ENCODE measurements at places on chromosomes 6 and 20.
A peak's percentile ranks its signal among the peaks of the same experiment; 100 is the strongest.

DNA sequence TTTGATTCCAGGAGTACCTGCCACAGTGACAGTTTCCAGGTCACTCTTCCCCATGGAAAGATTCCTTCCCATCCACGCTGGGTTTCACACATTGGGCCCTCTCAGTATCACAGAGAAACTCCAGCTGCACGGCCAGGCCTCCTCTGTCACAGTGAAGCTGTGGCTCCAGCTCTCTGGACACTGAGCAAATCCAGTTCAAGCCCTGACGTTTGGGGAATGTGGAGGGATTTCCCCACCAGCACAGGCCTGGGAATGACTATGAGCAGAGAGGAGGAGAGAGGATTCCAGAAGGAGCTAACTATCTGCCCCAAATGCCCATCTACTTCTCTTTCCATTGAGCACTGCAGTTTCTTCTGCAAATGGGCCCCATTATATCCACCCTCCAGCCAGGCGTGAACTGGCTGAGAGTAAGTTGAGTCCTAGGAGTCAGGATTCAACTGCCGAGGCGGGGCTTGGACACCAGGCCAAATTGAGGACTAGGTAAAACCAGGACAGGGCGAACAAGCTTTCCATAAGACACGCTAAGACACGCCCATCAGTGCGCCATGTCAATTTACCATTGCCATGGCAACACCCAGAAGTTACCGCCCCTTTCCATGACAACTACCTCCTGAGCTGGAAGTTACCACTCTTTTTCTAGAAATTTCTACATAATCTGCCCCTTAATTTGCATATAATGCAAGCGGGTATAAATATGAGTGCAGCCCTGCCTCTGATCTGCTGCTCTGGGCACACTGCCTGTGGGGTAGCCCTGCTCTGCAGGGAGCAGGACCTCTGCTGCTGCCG, 9.2 kb upstream of the BNIP5 start:
- no peak for DNase-seq

DNA sequence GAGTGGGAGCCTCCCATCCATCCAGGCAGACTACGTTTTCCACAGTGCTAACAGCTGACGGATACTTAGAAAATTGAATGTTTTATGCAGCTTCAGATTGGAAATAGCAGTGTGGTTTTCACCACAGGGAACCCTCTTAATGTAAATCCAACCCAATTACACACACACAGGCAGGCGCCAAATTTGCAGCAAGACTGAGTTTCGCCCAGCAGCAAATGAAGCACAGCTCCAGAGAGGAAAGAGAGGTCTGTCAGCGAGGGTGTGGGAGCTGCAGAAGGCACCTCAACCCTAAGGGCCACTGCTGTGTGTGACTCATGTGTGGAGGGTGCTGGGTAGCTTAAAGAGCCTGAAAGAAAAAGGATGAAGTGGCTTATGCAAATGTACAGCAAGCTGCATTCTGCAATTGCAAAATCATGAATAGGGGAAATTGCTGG, 365.7 kb downstream of the MAFB start:
- DNase-seq: no peak

DNA sequence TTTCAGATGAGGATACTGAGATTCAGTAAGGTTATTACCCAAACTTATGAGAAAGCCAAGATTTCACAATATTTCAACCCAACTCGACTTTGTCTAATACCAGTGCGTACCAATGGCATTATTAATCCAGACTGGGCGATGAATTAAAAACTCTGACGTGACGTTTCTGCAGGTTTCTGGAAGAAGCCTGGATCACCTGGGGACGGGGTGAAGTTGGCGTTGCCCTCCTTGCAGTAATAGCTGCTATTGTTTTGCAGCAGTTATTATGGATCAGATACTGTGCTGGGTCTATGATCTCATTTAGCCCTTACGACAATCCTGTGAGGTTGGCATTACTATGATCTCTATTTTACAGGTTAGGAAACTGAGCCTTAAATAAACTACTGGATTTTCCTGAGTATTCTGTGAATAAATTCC, 569 bp upstream of the CDC5L start:
- DNase-seq: no peak

DNA sequence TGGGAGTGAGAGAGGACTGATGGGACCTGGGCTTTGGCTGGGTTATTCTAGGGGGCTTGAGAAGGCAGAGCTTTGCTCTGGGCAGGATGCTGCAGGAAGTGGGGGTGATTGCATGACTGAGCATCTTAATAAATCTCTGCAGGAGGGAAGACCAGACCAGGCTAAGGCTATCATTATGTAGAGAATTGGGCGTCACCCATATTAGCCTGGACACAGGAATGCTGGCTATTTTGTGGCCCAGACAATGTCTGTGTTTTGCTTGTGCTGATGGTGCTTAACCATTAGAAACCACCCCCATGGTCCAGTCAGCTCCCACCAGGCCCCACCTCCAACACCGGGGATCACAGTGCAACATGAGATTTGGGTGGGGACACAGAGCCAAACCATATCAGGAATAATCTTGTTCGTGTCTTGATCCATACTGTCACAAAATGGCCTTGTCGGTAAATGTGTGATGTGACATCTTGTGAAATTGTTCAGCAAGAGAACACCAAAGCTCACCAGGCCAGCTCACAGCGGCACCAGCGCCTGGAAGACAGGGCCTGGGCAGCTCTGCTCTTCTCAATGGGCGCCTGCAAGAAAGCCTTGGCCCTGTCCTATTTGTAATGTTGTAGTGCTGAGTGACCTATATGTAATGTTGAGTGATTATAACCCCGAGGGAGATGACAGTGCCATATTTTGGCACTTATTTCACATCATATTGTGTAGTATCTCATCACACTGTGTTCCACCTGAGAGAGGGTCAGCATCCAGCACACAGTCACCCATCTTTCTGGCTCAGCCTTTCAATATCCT, 211.8 kb downstream of the QKI start:
- peak; percentile 37 for DNase-seq

DNA sequence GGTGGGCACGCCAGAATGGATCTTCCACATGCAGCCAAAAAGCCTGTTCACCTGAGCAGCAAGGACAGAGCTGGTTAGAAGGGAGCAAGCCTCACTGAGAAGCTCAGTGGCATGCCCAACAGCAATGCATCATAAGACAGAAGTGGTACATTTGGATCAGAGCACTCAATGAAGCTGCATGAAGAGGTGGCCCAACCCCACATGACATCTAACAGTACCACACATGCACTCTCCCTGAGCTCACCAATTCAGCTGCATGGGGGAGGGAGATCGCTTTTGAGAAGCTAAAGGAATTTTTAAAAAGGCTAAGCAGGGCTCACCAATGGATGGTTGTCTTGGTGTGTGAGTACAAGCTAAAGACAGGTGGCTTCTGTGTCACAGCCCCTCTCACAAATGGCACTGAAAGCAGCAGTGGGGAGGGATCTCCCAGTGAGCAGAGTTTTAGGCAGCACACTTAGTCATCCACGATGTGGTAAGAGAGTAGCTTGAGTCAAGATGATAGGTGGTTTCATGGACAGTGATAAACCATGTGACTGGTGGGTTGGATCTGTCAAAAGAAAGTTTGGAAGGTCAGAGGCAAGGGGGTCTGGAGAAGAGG, 166.6 kb upstream of the TAB2 start:
- DNase-seq: no peak

DNA sequence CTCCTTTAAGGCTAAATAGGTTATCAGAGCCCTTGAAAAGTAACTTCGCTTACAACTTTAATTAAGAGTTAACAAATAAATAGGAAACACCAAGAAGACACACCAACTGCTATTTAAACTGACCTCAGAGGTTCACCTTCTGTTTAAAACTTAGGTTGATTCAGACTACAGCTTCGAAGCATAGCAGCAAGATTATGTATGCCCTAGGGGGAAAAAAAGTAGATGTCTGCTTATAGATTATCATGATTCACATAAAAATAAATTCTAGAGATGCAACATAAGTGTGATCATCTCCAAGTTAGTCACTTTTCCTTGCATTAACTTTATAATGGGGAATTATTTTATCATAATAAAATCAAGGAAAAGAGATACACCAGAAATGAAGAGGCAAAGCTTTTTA, 8.9 kb downstream of the PNISR start:
- no peak for DNase-seq

DNA sequence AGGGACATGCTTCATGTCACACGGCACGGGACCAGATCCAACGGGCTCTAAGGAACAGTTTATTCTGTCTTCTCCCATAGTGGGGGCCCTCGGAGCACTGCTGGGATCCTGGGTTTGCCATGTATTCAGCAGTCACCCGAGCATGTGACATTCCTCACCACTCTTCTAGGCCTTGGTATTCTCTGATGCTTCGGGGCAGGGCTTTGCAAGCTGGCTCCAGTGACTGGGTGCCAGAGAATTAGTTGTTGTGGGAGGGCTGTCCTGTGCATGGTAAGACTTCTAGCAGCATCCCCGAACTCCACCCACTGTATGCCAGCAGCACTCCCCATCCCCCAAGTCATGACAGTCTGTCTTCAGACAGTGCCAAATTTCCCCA, 5.4 kb downstream of the CCN5 start:
- no peak for DNase-seq

DNA sequence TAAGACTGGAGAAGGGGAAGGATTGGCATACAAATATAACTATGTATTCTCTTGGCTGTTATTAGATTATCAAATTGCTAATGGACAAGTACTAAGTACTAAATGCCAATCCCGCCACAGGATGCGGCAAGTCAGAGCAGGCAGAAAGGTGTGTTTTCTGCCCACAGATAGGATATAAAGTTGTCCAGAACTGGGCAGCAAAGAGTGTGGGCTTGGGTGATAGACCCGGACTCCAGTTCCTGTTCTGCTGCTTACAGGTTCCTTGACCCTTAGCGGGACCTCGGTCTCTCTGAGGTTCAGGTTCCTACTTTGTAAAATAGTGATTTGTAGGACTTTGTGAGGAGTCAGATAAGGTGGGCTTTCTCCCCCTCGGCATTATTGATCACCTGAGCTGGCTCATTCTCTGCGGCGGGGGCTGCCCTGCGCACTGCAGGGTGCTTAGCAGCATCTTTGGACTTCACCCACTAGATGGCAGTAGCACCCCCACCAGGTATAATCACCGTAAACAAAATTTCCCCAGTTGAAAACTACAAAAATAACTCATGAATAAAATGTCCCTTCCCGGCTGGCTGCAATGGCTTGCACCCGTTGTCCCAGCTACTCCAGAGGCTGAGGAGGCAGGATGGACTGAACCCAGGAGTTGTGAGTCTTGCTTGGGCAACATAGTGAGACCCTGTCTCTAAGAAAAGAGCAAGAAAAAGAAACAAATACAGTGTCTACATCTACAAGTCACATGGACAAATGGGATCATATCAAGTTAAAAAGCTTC, 193.1 kb downstream of the DOK5 start:
- DNase-seq: no peak

DNA sequence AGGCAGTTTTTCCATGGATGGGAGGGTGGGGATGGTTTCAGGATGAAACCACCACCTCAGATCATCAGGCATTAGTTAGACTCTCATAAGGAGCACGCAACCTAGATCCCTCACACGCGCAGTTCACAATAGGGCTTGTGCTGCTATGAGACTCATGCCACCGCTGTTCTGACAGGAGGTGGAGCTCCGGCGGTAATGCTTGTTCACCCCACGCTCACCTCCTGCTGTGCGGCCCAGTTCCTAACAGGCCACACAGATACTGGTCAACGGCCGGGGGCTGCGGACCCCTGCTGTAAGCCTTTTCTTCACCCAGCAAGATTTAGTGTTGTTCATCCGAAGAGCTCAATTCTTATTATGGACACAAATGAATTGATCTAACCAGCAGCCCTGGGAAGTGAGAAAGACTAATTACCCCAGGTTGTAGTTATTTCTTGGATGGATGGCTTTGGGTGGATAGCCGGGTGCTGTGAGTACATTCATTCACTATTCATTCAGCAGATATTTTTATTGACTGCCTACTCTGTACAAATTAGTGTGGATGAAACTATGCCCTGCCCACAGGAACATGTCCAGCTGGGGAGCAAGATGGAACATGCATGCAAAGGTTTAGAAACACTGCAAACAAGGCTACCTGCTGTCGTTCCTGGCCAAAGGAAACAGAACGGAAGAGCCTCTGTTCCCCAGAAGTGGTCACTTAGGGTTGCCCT, 57.2 kb downstream of the RIOK1 start:
- DNase-seq: no peak

GRCh38 chr20:37522260-37523011, 1.4 kb downstream of the NNAT start:
- no peak for DNase-seq

- peak; percentile 10 for DNase-seq
Observed at GRCh38 chr6:120378582-120379220, 955.6 kb downstream of the TBC1D32 start.

- no peak for DNase-seq
Observed at GRCh38 chr20:10478205-10478604, 43.1 kb downstream of the SLX4IP start.

- no peak for DNase-seq
Observed at GRCh38 chr20:23020230-23021018, 14.7 kb upstream of the SSTR4 start.

DNA sequence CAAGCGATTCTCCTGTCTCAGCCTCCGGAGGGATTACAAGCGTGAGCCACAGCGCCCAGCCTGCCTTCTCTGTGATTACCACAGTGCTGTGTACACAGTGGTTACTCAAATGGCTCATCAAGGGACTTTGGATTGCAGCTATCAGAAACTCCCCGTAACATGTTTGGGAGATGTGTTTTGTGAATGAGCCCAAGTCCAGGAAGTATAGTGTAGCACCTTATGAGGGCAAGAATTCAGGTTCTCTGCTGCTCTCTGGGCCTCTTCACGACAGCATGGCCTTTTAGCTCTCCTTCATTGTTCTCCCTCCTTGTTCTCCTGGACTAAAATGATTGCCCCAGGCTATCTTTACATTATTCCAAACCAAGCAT, 34.1 kb upstream of the RPL7L1 start:
- no peak for DNase-seq

GRCh38 chr6:136115941-136116340, 134.2 kb downstream of the MTFR2 start:
- no peak for DNase-seq

DNA sequence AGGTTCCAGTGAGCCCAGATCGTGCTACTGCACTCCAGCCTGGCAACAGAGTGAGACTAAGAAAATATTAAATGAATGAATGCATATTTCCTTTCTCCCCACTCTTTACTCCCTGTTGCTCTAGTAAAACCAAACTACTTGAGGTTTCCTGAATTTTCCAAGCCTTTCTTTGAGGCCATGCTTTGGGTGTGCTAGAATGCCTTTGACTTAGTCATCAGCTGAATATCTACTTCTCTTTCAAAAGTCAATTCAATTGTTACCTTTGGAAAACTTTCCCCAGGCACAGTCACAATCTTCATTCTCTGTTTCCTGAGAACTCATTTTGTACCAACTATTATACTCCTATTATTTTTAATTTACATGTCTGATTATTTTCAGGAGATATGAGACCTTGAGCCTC, 27.5 kb upstream of the CEP85L start:
- DNase-seq: no peak
